Effector CD4-positive, alpha-beta T cell (primary cell): ENCODE measurements at places on chromosomes 1 and 21.

DNA sequence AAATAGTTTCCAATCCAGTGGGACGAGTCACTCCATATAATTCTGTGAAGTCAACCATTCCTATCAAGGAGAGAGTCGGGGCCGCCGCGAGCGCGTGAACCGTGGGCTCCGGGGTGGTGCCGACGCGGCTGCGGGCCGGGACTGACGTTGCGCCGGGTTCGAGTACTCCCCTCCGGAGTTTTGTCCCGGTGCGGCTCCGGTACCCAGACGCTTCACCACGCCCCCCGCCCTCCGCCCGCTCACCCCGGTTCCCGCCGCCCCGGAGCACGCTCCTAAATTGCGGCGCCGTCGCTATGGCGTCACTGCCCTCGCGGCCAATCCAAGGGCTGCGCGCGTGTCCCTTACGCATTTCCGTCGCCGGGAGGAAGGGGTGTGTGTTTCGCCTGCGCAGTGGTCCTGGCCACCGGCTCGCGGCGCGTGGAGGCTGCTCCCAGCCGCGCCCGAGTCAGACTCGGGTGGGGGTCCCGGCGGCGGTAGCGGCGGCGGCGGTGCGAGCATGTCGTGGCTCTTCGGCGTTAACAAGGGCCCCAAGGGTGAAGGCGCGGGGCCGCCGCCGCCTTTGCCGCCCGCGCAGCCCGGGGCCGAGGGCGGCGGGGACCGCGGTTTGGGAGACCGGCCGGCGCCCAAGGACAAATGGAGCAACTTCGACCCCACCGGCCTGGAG lies at the start of gene ATAD3B:
ATAD3B (plus strand) TSS at position 377 of the 664 bp plus-strand sequence; CDS start at position 497, 120 bp downstream.
- peak; percentile 90 for DNase-seq

DNA sequence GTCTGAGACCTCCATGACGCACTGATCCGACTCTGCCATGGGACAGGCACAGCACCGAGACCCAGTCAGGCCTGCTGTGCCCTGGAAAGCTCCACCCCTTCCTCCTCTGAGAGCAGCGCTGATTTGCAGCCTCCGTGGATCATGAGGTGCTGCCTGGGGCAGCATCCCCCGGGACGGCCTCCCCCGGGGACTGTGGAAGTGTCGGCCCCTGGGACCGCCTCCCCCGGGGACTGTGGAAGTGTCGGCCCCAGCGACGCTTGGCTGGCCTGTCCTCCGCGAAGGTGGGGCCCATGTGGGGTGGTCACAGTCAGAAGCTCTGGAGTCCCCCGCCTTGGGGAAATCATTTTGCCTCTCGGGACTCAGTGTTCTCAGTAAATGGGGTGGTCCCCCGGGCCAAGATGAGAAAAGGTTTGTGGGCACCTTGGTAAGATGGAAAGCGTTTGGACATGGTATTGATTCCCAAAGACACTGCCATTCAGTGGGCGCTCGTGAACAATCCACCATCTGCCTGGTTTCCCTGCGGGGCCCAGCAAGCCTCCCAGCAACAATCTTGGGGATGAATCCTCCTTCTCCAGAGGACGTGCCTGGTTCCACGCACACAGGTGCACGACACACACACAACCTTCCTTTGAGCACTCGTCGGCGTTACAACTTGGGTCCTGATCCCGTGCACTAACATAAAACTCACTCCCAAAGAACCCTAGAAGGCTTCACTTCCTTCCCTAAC lies 3.0 kb downstream of the TFF2 start:
- DNase-seq: no peak

GRCh38 chr1:35688161-35688560 lies 30.5 kb downstream of the C1orf216 start:
- DNase-seq: no peak

DNA sequence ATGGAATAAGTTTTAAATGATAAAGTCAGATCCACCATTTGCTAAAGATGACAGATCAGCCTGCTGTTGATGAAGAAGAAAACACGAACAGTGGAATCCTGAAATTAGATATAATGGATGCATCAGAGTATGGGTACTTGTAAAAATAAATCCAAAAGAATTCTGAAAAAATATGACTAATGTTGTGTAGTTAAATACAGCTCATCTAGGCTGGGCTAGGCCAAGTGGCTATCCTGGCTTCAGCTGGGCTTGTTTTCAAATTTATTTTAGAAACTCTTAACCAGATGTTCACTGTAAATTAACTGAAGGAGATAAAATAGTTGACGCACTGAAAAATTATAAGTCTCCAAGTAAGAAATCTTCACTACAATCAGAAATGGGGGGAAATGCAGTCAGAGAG lies 7.4 kb upstream of the RGS2 start:
- DNase-seq: no peak

- DNase-seq: no peak
Observed at GRCh38 chr1:213584272-213584671, 403.5 kb upstream of the PROX1 start.

GRCh38 chr1:58251430-58252073 lies 295.0 kb downstream of the OMA1 start:
- no peak for DNase-seq
